ENCODE measurements at places on chromosomes 5 and 9.

DNA sequence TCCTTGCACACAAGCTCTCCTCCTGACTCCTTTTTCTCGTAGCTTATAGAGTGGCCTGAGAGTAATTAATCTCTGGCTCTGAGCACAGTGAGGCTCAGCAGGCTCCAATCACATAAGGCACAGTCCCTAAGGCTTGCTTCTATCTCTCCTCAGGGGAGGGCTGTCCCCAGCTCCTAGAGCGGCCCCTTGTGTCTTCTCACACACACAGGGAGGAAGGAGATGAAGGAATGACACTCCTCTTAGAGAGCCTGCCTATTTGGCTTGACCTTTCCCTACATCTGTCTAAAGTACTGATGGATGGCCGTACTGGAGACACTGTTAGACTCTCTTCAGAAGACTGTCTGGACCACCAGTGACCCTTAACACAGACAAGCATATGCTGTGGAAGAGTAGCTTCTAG lies 12.9 kb downstream of the TAS2R1 start:
- DNase-seq = peak; percentile 51

DNA sequence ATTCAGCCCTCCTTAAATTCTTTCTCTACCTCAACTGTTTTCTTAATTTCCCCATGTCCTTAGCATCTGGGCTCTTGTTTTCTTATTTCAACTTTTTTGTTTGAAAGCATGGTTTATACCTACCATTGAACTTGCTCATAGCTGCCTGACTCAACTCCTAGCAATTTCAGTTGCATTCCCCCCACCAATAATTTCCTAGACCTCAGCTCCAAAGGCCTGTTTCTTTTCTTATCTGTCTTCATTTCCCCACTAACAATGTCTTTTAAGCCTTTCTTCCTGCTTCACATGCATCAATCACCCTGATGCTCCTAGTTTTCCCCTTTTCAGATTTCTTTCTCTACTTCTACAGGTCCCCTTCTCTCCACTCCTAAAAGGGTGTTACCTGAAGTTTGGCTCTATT lies 129.7 kb upstream of the PDE4D start:
- peak; percentile 81 for DNase-seq

DNA sequence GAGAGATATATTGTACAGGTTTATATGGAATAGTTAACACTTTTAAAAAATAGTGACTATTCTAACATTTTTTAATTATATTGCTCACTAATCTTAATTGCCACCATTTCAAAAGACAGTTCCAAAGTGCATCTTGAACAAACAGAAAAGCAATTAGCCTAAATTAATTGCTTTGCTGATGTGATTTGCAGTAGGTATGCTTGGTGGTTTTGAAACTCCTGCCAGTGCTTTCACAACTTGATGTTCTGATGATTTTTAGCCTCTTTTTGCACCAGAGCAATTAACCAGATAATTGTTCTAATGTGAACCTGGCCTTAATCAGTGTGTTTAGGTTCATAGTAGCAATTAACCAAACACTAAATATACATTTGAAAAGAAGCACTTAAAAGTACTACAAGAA lies 207.6 kb downstream of the FBXL17 start:
- DNase-seq = no peak

GRCh38 chr5:140480310-140481014 lies 67.0 kb upstream of the EIF4EBP3 start:
- no peak for DNase-seq

- peak; percentile 45 for DNase-seq
Observed at GRCh38 chr5:74506119-74506518, 134.4 kb downstream of the ENC1 start.

GRCh38 chr5:80127116-80127552 lies 92.0 kb downstream of the THBS4 start:
- no peak for DNase-seq

DNA sequence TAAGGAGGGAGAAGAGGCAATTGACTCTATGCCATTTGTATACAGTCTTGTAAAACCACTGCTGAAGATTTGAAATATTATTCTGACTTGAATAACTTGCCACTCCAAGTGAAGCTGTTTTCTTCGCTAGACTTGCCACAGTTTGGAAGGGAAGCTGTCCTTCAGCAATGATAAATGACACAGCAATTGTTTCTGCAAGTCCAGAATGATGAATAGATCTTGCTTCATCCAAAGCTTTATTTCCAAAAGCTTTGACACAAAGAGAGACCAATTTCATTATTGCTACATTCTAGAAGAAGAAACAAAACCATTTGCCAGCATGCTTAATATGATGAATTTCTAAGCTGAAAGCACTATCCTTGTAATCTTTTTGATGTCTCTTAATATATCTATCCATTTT lies 73.7 kb downstream of the ZNF366 start:
- no peak for DNase-seq

GRCh38 chr5:77133061-77133758 lies 46.1 kb upstream of the ZBED3 start:
- peak; percentile 97 for DNase-seq

GRCh38 chr5:31598640-31599611 lies 40.0 kb upstream of the PDZD2 start:
- DNase-seq = no peak

- no peak for DNase-seq
Observed at GRCh38 chr5:89638871-89639270, 755.9 kb upstream of the MEF2C start.

DNA sequence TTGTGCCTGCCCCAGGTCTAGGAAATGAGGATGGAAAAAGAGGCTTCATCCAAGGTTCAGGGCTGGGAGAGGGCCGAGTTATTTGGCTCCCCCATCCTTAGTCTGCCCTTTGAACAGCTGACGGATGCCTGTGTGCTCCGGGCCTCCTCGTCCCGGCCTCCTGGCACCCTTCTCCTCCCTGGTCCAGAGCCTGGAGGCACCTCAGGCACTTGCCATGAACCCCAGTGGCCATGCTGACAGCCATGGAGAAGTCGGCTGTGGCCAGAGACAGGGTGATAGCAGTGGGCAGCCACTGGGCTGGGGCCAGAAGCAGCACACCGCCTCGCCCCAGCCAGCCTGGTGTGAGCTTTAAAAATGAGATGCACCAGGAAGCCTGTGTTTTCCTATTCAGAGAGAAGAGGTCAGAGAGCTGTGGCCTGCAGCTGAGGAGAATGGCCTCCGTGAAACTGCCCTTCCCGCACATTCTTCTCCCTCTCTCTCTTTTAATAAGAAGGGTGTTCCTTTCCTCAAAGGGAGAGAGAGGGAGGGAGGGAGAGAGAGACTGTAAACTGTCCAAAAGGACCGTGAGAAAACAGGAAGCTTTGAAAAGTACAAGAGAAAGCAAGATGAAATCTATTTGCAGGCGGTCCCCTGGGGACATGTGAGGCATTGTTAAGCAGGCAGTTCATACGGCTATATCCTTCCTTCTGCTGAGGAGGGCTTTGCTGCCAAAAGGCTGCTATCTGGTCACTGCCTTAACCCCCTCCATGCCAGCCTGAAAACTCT lies 55.3 kb downstream of the ZNF366 start:
- DNase-seq = peak; percentile 99

DNA sequence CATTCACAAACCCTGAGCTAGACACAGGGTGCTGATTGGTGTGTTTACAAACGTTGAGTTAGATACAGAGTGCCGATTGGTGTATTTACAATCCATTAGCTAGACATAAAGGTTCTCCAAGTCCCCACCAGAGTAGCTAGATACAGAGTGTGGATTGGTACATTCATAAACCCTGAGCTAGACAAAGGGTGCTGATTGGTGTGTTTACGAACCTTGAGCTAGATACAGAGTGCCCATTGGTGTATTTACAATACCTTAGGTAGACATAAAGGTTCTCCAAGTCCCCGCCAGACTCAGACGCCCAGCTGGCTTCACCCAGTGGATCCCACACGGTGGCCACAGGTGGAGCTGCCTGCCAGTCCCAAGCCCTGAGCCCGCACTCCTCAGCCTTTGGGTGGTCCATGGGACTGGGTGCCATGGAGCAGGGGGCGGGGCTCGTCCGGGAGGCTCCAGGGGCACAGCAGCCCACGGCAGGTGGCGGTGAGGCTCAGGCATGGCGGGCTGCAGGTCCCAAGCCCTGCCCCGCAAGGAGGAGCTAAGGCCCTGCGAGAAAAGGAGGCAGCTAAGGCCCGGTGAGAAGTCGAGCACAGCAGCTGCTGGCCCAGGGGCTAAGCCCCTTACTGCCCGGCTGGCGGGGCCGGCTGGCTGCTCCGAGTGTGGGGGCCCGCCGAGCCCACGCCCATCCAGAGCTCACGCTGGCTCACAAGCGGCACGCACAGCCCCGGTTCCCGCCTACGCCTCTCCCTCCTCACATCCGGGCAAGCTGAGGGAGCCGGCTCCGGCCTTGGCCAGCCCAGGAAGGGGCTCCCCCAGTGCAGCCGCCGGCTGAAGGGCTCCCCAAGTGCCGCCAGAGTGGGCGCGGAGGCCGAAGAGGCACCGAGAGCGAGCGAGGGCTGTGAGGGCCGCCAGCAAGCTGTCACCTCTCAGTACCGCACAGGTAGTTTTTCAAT lies 1039.2 kb upstream of the CDH9 start:
- no peak for DNase-seq

DNA sequence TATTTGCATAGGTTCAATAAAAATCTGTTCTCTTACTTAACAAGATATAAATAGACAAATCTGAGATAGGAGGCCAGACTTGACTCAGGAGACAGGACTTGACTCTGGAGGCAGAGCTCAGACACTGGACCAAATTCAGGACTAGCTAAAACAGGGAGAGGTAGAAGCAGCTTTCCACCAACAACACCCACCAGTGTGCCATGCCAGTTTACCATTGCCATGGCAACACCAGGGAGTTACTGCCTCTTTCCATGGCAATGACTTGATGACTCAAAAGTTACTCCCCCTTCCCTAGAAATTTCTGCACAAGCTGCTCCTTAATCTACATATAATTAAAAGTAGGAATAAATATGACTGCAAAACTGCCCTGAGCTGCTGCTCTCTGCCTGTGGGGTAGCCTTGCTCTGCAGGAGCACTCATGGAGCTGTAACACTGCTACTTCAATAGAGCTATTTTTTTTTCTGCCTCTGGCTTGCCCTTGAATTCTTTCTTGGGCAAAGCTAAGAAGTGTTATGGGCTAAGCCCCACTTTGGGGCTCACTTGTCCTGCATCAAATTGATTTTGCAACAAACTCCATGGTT lies 473.0 kb downstream of the PLK2 start:
- DNase-seq = peak; percentile 44

- DNase-seq = peak; percentile 27
Observed at GRCh38 chr5:137078171-137078665, 420.9 kb downstream of the SPOCK1 start.

GRCh38 chr5:154077696-154078095 lies 38.9 kb downstream of the MFAP3 start:
- DNase-seq = no peak

DNA sequence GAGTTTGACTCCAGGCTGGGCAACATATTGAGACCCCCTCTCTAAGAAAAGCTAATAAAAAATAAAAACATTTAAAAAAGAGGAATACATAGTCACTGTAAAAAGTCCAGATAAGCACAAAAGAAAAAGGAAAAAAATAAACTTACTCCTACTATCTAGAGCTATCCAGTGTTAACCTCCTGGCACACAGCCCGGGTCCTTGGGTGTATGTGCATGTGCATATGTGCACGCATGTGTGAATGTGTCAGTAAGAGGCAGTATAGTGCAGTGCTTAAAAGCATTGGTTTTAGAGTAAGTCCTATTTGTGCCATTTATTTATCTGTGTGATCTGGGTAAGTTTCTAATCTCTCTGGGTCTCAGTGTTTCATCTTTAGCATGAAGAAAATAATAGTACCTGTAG lies 26.7 kb downstream of the FAM219A start:
- DNase-seq = no peak

GRCh38 chr9:82549174-82549821 lies 513.6 kb downstream of the RASEF start:
- DNase-seq = no peak

DNA sequence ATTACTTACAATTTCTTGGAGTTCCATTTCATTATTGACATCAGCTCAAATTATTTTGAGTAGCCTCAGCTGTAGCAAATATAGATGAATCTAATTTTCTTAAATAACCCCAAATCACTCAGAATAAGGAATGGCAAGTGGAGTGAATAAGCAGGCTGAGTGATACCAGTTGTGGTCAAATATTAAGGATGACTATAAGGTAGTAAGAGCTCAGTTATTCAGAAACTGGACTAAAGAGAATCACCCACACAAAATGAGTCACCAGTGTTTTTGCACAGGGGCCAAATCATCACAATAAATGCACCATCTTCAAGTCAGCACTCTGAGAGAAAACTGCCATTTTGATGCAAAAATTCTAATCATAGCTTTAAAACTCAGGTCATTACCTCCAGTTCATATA lies 128.9 kb upstream of the TARS1 start:
- peak; percentile 94 for DNase-seq

GRCh38 chr5:173316339-173317020 lies 11.7 kb downstream of the STC2 start:
- DNase-seq = peak; percentile 9

DNA sequence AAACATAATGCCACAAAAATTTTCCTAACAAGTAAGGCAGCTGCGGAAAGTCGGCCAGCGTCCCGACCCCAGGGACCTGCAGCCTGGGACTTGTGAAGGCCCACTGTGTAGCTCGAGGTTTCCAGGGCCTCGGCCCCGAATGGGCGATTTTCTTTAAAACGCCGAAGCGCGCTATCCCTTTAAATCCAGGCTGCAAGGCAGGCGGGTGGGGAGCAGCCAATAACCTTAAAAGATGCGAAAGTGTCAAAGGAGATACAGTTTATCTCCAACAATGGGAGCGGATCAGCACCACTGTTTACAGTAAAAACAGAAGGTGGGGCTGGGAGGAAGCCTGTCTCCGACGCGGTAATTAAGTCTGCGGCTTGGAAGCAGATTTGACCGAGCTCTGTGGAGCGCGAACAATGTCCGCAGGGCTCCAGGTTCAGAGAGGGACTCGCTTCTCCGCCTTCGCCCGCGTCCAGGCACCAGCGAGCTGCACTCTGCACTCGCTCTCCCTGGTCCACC lies 1.7 kb upstream of the ZSWIM6 start:
- DNase-seq = peak; percentile 42

DNA sequence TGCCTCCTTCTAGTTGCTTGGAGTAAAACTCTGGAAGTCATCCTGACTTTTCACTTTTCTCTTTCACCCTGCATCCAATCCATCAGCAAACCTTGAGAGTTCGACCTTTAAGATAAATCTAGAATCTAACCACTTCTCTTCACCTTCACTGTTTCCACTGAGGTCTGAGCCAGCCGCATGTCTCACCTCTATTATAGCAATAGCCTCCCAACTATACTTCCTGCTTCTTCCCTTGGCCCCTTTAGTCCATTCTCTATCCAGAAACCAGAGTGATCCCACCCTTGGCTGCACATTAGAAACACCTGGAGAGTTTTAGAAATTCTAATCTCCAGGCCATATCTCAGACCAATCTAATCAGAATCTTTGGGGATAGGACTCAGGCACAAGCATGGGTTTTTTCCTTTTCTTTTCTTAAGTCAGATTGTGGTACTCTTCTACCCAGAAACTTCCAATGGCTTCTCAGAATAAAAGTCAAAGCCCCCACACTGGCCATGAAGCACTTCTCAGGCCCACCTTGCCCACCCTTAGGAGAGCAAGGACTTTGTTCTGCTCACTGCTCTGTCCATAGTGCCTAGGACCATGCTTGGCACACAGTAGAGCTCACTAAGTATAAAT lies 33.1 kb downstream of the MFAP3 start:
- DNase-seq = no peak

DNA sequence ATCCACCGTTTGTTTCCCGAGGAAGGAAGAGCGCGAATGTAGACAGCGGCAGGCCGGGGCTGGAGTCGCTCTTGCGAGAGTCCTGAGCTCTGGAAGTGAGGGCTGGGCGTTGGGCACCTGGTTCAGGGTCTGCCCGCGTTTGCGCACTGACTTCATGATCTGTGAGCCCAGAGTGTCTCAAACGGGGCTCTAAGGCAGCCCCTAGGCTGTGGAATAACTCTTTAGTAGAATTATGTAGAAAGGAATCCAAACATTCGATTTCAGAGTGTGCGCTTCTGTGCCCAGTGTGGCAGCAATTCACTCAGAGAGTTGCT lies 478 bp upstream of the GGTA1 start:
- DNase-seq = no peak
